WTC11 (cell line): ENCODE measurements at places on chromosomes 6 and 20.

DNA sequence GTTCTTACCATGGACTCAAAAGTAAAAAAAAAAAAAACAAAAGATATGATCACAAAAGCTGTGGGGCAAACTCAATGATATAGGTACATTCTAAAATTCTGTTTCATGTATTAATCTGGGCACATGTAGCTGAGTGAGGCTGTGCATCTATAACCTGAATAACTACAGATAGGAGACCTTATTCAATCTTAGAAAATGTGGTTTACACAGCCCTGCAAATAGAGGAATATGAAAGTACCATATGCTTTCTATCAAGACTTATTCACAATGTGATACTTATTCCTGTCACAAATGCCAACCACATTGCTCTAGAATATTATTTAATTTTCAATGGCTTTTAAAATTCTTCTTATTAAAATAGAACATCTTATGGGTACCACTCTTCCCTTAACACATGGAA lies 3.1 kb upstream of the SPACA1 start:
- DNase-seq = no peak

DNA sequence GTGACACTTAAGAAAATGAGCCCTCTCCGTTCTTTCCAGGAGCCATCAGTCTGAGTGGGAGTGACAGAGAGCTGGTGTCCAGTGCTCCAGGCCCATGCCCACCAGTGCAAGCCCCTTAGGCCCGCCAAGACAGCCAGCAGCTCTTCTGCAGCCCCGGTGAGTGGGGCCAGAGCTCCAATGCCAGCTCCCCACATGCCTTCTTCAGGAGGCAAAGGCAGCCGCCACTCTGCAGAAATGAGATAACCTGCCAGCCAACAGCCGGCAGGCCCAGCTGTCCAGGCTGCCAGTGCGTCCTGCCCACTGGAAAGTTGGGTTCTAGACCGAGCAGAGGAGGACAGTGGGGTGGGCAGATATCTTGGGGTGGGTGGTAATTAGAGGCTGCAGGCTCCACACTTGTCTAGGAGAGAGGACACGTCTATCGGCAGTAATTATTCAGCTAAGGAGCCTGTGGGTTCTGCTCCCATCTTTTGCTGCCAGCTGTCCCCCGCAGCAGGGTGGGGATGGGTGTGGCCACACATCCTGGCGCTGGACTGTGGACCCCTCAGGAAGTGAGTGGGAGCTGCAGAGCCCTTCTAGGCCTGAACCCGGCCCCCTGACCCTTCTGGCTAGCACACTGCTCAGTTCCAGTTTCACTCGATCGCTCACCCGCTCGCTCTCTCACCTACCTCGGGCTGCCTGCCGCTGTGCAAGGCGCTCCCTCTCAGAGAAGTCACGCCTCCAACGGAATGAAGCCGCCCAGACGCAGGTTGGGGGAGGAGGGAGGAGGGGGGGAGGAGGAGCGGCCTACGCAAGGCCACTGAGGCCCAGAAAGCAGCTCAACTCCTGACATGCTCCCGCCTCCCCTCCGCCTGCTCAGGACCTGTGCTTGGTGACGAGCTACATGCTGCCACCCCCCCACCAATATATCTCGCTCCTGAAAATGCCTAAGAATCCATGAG lies 3.6 kb downstream of the GRM4 start:
- DNase-seq = peak; percentile 73

- no peak for DNase-seq
Measured at GRCh38 chr6:113354204-113354895, 502.8 kb upstream of the MARCKS start.

- no peak for DNase-seq
Measured at GRCh38 chr6:51459958-51460357, 627.5 kb downstream of the PKHD1 start.

DNA sequence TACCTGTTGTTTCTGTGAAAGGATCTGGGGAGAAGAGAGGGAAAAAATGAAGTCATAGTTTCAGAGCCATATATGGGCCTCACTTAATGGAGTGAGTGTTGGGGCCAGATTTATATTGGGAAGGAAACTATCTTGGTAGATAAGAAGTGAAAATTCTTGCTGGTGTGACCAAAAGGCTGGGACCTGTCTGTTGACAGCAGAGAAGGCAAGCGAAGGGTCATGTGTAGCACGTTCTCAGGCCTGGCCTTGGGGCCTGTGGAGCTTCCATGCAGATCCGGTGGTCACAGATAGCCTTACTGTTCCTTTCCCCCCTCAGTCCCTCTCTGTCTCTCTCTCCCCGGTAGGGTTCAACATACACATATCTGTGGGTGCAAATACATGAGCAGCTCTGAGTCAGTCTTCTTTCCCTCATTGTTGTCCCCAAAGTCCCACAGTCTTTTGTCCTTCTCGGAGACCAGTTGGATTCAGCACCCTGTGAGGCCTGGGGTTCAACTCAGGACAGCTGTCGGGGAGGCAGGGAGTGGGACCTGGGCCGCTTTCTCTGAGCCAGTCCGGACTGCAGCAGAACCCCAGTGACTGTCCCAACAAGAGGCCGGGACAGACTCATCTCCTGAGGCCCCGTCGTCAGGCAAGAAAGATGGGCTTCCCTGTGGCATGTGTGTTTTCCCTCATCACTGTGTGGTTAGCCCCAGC lies 34.6 kb downstream of the PPP1R14C start:
- DNase-seq = no peak
